GM18507 (cell line): ENCODE measurements at places on chromosomes 12 and 14.

GRCh38 chr12:95131589-95132340 is 58.3 kb upstream of the NR2C1 start:
- no peak for DNase-seq

DNA sequence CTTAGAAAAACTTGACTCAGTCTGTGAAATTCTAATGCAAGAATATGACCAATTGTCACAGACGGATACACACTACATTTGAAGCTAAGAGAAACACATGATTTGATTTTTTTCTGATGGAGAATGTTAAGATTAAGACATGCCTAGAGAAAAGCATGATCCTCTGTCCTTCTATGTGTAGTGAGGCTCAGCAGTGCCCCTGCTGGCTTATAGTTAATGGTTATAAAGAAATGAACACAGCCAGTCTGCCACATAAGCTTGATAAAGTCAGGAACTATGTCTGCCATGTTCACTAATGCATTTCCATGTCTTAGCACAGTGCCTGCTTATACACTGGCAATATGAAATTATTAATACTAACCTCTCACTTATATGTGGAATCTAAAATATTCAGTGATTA is 168.1 kb upstream of the DAAM1 start:
- no peak for DNase-seq

- DNase-seq: no peak
Measured at GRCh38 chr14:99394602-99395156, 86.0 kb downstream of the SETD3 start.

DNA sequence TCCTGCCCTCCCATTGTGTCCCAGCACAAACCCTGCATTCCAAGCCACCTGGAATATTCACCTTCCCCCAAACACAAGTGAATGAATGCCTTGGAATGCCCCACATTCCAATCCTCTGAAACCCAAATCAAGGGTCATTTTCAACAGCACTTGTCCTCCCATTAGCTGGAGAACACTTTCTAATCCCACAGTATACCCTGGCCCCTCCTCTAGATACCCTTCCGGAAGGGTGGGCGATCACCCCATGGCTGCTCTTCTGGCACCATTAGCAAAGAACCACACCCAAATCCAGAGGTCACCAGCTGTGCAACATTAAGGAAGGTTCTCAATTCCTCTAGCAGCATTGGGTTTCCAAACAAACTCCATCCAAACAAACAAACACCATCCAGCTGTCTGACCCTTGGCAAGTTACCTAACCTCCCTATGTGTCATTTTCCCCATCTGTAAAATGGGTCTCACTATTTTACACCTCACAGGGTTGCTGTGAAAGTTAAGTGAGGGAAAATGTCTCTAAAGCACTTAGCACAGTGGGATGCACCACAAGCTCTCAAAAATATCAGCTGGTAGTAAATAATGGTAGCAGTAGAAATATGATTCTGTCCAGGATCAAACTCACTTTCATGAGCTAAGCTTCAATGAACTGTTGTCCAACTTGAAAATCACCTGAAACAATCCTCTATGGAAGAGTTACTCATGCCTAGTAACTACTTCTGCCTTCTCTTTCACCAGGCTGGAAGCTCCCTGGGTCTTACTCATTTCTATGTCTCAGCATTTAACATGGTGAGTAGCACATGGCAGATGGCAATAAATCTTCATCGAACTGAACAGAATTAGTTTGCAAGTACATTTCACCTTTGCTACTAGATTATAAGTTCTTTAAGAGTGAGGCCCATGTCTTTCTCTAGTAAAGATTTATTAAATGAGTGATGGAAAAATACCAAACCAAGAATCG is 5.3 kb downstream of the NUAK1 start:
- no peak for DNase-seq

GRCh38 chr12:57330992-57331391 is 80.0 kb upstream of the STAC3 start:
- no peak for DNase-seq

GRCh38 chr12:123696646-123697045 is 15.5 kb upstream of the ATP6V0A2 start:
- no peak for DNase-seq

- DNase-seq: no peak
Measured at GRCh38 chr14:26810631-26811030, 212.8 kb upstream of the NOVA1 start.

DNA sequence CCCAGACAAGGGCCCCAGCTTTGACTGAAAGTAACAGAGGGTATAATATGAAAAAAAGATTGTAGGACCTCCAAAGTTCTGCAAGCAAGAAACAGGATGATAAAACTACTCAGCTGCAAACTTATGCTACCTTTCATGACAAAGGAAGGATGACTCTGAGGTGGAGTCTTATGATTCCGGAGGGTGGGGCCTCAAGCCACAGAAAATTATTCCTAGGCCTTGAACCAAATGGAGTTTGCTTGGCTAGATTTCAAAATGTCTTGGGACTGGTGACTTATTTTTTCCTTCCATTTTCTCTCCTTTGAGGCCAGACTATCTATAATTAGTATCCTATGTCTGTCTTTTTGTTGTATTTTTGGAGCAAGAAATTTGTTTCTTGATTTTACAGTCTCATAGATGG is 336.4 kb downstream of the LRIG3 start:
- no peak for DNase-seq

- DNase-seq: no peak
Measured at GRCh38 chr12:124185971-124186686, 108.8 kb upstream of the RFLNA start.

- DNase-seq: no peak
Measured at GRCh38 chr12:16691624-16692023, 85.7 kb upstream of the LMO3 start.

- no peak for DNase-seq
Measured at GRCh38 chr12:11758510-11759493, 109.3 kb downstream of the ETV6 start.

GRCh38 chr12:25686351-25686750 is 133.3 kb upstream of the LMNTD1 start:
- DNase-seq: no peak

DNA sequence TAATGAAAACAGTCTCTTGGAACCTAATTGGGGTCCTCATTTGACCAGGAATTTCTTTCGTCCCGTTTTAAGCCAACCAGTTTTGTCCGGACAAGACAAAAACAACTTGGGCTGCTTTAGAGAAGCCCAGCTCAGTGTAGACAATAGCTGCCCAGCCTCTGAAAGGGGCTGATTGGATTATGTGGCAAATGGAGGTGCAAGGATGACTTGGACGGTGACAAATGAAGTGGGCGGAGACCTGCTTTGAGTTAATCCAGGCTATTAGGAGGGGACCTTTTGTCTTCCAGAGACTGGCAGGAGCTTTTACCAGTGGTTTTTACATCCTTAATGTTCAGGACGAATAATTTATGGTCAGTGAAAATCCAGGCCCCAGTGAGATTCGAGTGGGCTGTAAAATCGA is 4.8 kb downstream of the MEG3 start:
- no peak for DNase-seq

DNA sequence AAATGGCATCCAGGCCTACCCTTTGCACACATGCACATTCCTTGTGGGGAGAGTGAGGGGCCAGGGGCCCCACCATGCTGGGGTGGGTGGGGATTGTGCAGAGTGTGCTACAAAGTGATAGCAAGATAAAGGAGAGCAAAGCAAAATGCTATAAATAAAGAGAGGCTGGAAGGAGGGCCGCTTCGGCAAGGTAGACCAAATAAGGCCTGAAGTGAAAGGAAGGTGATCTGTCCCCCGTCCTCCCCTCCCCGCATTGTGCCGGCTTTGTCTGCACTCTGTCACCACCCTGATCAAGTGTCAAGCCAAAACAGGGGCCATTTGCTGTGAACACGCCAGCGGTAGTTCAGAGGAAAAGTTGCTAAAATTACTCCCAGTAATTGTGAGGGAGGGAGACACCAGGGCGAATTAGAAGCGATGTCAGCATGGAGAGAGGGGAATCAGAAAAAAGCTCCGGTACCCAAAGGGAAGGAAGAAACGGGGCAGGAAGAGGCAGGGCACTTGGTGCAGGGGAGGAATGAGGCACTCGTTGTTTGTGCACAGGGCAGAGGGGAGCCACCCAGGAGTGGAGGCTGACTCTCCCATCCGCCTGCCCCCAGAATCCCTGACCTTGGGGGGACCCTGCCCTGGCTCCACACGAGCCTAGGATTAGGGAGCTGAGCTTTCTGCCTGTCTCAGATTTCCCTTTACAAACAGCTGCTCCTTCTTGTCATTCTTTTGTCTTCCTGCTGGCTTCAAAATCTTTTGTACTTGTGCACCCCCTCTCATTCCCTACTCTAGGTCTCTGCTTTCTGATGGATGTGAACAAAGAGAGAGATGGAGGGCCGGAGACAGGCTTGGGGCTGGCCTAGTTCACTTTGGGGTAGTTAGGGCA is 2.9 kb upstream of the MYH7 start:
- no peak for DNase-seq

GRCh38 chr12:54009171-54010052 is 627 bp downstream of the HOXC8 start:
- no peak for DNase-seq

- no peak for DNase-seq
Measured at GRCh38 chr14:84785996-84786395, 743.9 kb upstream of the FLRT2 start.

GRCh38 chr14:49857427-49858003 is 4.9 kb upstream of the NEMF start:
- no peak for DNase-seq

- DNase-seq: no peak
Measured at GRCh38 chr14:61126603-61127498, 145.8 kb downstream of the SLC38A6 start.

DNA sequence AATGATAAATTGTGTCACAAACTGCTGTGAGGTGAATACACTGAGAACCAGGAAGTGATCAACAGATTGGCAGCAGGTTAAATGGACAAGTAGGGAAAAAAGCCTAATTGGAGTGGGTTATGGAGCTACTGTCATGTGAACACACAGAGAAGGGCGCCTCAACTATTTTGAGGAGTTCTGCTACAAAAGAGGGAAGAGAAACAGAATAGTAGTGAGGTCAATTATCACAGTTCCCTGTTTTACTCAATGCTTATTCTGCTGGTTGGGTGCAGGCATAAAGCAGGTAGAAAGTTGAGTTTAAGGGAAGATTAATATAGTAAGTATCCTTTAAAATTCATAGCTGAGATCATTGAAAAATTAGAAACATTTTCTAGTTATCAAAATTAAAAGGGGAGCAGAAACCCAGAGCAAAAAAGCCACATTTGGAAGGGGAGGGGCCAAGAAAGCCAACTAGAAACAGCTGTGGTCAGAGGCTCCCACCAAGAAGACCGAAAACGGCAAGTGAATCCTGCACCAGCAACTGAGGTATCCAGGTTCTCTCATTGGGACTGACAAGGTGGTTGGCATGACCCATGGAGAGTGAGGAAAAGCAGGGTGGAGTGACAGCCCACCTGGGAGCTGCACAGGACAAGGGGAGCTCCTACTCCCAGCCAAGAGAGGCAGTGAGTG is 105.7 kb downstream of the ZC3H14 start:
- DNase-seq: no peak
